ENCODE measurements at places on chromosomes 11 and 22.

DNA sequence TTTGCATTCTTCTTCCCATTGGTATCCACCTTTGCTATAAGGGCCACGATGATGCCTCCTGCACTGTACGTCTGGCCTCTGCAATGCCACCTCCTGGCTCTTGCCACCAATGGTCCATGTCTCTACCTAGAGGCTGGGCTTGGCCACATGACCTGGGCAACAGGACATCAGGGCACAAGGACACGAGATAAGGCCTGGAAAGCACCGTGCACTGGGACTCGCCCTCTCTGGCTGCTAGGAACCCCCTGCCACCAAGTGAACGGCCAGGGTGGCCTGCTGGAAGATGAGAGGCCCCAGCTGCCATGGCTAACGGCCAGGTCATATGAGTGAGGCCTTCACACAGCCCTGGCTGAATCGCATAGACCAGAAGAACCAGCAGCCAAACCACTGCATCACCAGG lies 87.4 kb downstream of the TRMU start:
- DNase-seq: no peak

DNA sequence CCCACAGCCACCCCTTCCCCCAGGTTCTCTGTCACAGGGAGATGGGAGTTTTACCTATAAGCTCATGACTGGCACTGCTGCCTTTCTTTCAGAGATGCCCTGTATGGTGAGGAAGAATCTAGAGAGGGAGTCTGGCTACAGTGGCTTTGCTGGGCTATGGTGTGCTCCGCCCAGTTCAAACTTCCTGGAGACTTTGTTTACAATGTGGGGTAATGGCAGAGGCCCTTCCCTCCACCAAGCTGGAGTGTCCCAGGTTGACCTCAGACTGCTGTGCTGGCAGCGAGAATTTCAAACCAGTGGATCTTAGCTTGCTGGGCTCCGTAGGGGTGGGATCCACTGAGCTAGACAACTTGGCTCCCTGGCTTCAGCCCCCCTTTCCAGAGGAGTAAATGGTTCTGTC lies 143.5 kb downstream of the MSANTD4 start:
- no peak for DNase-seq

DNA sequence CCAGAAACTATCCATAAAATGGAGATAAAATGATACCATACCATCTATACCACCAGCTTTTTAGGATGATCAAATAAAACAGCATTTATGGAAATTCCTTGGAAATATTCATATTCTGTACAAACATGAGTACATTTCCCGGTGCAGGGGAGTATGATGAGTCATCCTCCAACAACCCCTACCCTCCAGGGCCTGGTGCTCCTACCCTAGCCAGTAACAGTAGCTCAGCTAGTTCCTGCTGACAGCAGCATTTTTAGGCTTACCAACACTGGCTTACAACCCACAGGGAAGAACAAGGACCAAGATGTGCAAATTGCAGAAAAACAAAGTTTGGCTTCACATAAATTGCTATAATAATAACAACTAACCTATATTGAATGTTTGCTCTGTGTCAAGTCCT lies 406.2 kb upstream of the CADM1 start:
- no peak for DNase-seq

GRCh38 chr11:69563946-69564775 lies 76.8 kb upstream of the CCND1 start:
- no peak for DNase-seq

DNA sequence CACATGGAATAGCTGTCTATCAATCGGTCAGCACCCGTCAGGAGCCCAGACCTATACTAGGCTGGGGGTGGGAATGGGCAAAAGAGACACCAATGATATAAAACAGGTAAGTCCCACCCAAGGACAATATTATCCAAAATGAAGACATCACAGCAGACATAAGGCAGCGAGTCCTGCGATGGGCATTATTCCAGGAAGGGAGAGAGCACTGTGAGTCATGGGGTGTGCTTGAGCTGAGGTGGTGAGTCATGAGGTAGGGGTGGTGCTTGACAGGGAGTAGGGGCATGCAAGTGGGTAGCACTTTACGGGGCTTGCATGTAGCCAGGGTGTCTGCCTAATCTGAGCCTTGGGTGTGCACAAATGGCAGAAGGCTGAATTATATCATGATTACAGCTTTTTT lies 605.0 kb upstream of the CADM1 start:
- no peak for DNase-seq

DNA sequence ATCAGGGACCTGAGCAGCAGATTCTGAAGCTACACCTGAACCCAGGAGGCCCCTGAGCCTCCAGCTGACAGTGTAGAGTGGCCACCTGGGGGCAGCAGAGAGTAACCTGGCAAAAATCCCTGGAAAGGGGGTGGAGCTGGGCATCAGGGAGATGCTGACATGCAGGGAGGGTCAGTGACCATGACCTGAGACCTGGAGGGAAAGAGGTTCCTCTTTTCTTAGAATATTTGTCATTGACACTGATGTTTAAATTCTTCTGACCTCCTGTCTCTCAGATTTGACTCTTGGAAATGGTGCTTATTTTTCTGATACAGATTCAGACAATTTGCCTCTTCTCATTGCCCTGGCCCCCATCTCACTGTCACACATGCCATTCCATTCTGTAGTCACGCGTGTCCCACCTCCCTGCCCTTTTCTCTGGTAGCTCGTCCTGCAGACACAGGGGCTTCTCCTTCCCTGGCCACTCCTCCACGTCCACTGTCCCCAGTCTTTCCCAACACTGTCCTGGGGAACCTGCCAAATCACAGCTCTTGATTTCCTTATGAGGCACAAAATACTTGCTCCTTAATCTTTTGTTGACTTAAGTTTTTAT lies 117.2 kb upstream of the IGLL5 start:
- DNase-seq: peak; percentile 64

GRCh38 chr11:100105982-100106358 lies 581.1 kb upstream of the ARHGAP42 start:
- no peak for DNase-seq

- DNase-seq: no peak
These were observed 21.6 kb downstream of the SVIP start for GRCh38 chr11:22807855-22808570.

DNA sequence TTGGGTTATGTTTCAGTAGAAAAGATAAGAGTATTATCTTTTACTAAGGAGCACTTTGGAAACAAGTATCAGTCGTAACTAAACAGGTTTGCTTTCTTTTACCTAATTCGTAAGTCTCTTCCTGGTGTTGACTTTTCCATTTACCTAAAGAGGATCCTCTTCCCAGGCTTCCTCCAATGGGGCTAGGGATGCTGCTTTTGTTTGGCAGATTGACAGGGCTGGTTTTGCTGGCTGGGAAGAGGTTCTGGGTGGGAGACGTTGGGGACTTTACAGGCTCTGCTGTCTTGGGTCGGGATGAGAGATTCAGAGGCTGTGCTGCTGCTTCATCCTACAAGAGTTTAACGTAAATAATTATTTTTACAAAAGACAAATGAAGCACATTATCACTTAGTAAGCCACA lies 306.7 kb downstream of the SOX6 start:
- DNase-seq: no peak

DNA sequence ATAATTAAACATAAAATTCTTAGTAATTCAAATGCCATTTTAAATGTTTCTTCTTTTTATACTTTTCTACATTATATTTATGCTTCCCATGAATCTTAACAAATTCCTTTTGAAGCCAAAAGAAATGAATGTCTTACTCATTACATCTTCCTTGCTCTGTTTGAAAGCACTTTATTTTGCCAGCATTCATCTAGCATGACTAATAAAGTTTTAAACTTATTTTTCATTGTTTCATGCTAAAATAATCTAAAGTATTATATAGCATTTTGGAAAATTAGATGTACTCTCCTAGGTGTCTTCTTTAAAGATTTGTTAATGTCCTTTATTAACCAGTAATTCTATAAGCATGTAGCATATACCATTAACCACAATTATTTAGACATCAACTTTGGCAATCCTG lies 9.7 kb upstream of the PIWIL4 start:
- DNase-seq: no peak

DNA sequence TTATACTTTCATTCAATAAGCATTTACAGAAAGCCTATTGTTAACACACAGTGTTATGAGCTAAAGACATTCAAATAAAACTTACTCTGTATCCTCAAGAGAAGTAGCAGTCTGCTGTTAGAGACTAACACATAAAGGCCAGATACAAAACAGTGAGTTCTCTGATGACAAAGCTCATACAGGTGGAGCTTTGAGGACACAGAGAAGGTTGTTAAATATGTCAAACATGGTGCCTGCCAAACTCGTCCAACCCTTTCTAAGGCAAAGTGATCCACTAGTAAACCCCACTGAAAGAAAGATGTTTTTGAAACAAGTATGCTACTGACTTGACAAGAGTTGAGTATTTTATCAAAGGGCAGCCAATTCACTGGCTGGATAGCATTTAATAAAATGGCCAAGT lies 70.1 kb downstream of the C2CD3 start:
- DNase-seq: no peak

- DNase-seq: no peak
These were observed 415.3 kb upstream of the CADM1 start for GRCh38 chr11:115919341-115920091.

DNA sequence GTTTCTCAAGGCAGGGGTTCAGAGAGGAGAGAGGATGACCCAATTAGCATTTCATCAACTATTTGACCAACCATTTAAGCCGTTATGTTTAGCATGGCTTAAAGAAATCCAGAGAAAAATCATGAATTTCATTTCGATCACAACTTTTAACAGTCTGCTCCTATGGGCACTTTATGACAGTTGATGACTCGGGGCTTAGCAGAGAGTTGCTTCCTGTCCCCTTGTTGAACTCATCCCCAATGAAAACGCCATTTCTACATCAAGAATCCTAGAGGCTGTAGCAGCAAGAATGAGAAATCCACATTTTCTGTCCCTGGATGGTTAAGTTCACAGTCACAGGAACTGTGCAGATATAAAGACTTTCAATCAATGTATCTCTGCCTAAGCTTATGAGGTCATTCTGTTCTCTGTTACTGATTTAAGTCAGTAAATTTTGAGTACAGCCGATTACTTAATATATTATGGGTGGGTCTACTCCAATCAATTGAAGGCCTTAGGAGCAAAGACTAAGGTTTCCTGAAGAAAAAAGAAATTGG lies 81.1 kb downstream of the BDNF start:
- no peak for DNase-seq

- peak; percentile 40 for DNase-seq
These were observed 2.2 kb downstream of the SEC14L2 start for GRCh38 chr22:30398685-30399680.

- DNase-seq: no peak
These were observed 112.8 kb upstream of the C11orf87 start for GRCh38 chr11:109309153-109309552.

GRCh38 chr11:92702805-92703448 lies 266.5 kb upstream of the MTNR1B start:
- no peak for DNase-seq

GRCh38 chr11:94169930-94170545 lies 41.4 kb downstream of the PANX1 start:
- DNase-seq: no peak

Data from CD4-positive, alpha-beta T cell treated with Interleukin-6 for 4 hours (primary cell).